ENCODE measurements at places on chromosomes 1 and 21. TPM values are rescaled to one million over a fixed set of nuclear protein-coding genes. Genes with fewer than 3 reads are reported as not detected.

- DNase-seq: no peak
Observed at GRCh38 chr1:219506473-219506899, 106.4 kb downstream of the ZC3H11B start.

- no peak for DNase-seq
Observed at GRCh38 chr1:18104546-18105100, 3.0 kb upstream of the IGSF21 start.

DNA sequence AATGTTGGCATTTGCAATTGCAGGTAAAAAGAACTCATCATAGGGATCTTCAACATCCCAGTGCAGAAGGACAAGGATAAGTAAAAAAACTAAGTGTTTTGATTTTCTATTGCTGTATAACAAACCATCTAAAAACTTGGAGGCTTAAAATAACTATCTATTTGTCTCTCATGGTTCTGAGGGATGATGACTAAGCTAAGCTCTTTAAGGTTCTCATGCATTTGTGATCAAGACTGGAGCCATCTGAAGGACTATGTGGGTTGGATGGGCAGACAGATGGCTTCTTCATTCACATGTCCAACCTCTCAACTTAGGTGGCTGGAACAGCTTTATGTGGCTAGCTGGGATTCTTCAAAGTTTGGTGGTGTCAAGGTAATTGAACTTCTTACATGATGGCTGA, 51.5 kb downstream of the RPL5 start:
- DNase-seq: no peak

DNA sequence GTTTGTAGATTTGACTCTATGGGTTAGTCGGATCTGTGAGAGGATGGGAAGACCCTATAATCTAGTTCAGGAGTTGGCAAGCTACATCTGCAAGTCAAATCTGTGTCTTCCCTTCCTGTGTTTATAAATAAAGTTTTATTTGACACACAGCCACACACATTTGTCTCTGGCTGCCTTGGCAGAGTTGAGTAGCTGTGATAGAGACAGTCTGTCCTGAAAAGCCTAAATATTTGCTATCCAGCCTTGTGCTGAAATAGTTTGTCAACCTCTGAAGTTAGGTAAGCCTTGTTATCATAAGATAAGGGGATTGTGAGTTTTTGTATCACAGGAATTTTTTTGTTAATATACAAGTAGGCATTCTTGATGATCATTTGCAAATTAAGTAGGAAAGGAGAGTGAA, 136.8 kb downstream of the NOS1AP start:
- no peak for DNase-seq

GRCh38 chr1:145702826-145703225, 4.3 kb downstream of the PDZK1 start:
- no peak for DNase-seq

LIN28A gene
- polyA plus RNA-seq: not detected

- DNase-seq: no peak
Observed at GRCh38 chr1:211323156-211324063, 3.2 kb upstream of the TRAF5 start.

GRCh38 chr1:15440357-15440756, 2.1 kb downstream of the CTRC start:
- DNase-seq: no peak

DNA sequence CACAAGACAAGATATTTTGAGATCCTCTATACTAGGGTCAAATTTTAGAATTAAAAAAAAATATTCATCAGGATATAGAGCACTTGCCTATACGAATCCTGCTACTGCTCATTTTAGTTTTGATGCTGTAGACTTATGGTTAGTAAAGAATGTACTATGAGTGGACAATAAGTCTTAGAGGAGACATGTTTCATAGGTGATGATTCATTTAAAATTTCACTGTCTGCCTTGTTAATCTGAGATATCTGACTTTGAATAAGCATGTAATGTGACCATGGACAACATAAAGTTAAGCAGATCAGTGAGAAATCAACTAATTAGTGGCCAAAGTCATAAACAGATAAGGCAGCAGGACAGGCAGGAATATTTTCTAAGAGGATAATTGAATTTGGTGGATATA, 106.8 kb upstream of the HP1BP3 start:
- no peak for DNase-seq

DNA sequence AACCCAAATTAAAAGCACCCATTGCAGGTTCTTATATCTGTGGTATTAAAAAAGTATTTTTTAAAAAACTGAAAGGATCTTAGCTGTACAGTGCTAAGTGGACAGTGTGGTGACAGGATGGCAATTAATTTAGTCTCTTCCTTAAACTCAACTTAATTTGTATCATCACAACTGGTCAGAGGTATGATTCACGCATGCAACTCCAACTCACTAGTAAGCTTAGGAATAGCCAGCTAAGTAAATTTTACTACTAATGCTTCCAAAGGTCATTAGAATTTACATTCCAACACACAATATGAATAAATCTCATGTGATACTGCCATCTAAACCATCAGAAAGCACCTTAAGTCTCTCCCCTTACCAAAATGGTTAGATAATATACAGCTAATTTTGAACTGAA, 35.4 kb downstream of the ENAH start:
- DNase-seq: no peak
